ENCODE measurements at places on chromosomes 2 and 18.

- no peak for DNase-seq
Observed at GRCh38 chr2:108573061-108573460, 38.8 kb downstream of the LIMS1 start.

DNA sequence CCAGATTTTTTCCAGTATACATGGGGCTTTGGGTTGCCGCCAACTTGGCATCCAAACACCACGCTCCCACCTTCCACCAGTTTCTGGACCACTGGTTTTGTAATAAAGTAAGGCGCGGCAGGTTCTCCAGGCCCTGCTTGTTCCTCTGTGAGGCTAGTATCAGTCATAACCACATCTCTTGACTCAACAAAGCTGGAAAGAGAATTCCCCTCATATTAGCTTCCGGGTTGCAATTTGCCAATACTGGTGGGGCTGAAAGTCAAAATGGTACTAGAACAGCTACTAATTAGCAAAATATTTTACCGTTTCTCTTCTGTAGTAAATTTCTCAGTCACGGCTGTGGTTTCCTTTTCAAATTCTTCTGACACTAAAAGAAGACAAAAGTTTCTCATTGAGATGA is 25.0 kb downstream of the TTN start:
- no peak for DNase-seq

- DNase-seq: no peak
Observed at GRCh38 chr2:142716463-142717242, 160.8 kb upstream of the KYNU start.

- no peak for DNase-seq
Observed at GRCh38 chr2:58871469-58872142, 630.5 kb upstream of the FANCL start.

DNA sequence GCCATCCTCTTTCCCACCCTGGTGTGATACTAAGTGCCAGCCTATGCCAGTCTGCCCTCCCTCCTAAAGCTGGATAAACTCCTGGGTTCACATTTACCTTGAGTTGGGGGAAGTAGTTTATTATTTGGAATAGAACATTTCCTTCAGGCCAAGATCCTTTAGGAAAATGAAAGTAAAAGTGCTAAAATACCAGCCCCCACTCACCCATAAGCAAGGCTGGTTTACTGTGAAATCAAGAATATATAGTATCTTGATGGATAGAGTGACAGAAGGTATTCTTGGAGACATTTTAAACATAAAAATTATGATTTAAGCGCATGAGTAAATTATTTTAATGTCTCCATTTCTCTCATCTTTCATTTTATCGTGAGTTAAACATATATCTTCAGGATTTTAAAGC is 27.1 kb downstream of the ZNF532 start:
- DNase-seq: no peak

GRCh38 chr18:47686806-47687205 is 243.7 kb downstream of the SMAD2 start:
- no peak for DNase-seq

DNA sequence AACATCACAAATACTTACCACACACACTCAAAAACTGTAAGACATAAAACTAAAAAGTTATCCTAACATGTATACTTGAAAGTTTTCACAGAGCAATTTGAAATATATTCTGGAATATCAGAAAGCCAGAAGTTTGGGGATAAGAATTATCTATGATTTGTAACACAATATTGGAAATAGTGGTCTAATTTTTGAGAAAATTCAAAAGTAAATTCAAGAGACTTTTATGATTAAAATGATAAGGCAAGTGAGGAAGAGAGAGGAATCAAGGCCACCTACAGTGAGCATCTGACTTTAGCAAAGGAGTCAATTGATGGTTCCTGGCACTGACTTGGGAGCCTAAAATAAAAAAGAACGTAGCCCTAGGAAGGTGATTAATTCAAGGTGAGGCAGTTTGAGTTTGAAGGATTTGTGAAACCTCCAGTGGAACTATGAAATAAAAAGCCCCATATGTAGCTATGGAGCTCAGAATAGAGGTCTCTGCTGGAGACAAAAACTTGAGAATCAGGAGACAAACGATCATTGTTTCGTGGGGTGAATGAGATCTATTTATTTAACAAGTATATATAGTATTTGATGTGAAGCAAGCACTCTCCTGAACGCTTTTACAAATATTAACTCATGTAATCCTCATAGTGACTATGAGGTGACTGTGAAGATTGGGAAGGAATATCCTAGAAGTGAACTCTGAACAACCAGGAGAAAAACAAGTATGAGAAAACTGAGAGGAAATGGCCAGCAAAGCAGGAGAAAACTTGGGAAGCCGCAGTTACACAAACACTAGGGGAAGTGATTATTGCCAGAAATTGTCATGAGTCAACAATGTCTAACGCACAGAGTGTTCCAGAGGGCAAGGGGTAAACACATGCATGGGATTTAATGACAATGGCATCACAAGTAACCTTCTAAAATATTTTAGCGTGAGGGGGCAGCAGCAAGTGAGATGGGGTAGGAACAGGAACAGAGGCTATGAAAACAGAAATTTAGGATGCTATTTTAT is 12.8 kb downstream of the TFPI start:
- no peak for DNase-seq

DNA sequence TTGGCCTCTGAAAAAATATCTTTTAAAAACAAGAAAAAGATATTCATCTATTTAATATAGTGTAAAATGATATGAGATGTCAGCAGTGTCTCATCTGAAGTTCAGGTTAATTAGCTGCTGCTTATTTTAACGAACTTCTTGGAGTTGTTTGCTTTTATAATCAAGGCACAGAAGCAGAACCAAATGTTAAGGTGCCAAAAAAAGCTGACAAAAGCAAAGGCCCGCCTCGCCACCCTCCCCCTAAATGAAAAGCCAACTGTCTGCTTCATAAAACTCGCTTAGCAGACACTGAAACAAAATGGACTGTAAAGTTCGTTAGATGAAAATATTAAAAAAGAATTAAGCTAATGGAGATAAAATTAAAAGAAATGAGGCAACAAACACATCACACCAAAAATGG is 562.6 kb downstream of the ZEB2 start:
- no peak for DNase-seq

DNA sequence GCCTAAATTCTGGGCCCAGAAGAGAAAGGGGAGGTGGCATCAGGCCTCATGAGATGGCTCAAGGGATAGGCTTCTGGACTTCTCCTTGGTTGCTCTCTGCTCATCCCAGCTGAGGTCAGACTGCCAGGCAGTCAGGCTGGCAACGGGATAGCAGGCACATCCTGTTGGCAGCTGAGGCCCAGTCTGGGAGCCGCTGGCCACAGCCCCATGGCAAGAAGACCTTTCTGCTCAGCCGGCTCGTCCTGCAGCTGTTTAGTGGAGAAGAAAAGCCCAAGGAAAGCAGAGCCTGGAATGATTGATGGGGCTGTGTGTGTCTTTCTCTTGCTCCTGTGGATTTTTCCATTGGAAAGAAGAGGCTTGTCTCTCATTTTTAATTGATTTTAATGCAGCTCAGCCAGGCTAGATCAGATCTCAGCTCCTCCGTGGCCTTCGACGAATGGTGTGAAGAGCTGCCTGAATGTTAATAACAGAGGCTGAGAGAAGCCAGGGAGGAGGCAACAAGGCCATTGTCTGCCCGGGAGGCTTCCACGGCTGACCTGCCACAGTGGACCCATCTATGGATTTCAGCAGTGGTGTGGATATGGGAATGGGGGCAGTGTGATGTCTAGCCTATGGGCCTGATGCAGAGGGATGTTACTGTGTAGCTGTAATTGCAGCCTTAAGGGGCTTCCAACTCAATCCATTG is 99.5 kb downstream of the HS1BP3 start:
- DNase-seq: no peak

GRCh38 chr18:59902131-59902992 is 2.6 kb downstream of the PMAIP1 start:
- DNase-seq: no peak

- DNase-seq: no peak
Observed at GRCh38 chr2:230947908-230948365, 22.9 kb upstream of the GPR55 start.

- no peak for DNase-seq
Observed at GRCh38 chr2:162226836-162227235, 16.4 kb downstream of the FAP start.

- no peak for DNase-seq
Observed at GRCh38 chr2:185035906-185036305, 437.6 kb downstream of the ZNF804A start.

DNA sequence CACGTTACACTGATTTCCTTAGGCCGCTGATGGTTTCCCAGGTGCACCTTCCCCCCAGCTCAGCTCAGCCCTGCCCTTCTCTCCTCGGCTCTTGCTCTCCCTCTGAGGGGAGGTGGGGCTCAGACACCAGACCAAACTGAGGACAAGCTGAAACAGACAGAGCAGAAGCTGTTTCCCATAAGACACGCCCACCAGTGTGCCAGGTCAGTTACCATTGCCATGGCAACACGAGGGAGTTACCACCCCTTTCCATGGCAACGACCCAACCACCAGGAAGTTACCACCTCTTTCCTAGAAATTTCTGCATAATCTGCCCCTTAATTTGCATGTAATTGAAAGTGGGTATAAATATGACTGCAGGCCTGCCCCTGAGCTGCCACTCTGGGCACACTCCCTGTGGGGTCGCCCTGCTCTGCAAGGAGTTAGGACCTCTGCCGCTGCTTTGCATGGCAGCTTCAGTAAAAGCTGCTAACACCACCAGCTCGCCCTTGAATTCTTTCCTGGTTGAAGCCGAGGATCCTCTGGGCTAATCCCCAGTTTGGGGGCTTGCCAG is 120.9 kb upstream of the SMIM21 start:
- peak; percentile 18 for DNase-seq

DNA sequence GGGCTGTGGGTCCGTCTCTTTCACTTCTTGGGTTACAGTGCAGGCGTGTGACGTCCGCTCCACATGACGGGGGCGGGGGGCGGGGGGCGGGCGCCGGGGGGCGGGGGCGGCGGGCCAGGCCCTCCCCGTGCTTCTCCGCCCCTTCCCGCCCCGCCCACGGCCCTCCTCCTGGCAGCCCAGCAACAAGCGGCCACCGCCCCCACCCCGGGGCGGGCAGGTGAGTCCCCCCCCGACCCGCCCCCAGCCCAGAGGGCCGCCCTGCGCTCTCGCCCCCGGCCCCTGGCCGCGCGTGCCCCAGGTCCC is 3.6 kb downstream of the ZNF516 start:
- no peak for DNase-seq
